Effector CD4-positive, alpha-beta T cell (primary cell): ENCODE measurements at places on chromosomes 7 and 10.

DNA sequence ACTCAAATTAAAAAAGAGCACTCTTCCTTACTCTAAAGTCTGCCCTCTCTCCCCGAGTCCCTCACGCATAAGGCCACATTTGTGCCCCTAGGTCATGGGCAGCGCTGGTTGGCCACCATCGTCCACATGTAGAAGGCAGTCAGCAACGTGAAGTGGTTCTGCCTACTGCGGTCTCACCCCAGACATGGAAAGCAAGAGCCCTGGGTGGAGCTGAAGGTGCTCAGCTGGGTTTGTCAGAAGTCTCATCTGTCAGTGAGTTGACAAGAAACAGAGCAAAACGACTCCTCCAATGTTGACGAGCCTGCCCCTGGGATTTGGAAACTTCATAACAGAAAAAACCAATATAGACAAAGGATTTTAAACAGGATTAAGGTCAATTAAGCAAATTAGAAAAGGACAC lies 192.3 kb upstream of the PRSS58 start:
- no peak for DNase-seq

DNA sequence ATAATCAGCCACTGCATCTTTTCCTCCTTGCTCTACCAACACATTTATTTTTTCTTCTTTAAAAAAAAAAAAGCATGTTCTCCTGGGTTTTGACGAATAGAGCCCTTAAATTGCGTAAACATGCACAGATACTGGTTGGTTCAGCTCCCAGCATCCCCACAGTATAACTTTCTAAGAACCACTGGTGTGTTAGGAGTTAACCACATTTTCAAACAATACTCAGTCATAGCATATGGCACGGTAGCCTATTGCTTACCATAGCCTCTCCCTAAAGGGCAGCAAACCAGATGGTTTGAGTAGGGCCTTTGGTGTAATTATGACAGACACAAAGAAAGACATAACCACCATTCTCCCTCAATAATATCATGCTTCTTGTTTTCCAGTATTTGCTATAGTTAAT lies 145.0 kb downstream of the LRRC4 start:
- DNase-seq, result no peak

DNA sequence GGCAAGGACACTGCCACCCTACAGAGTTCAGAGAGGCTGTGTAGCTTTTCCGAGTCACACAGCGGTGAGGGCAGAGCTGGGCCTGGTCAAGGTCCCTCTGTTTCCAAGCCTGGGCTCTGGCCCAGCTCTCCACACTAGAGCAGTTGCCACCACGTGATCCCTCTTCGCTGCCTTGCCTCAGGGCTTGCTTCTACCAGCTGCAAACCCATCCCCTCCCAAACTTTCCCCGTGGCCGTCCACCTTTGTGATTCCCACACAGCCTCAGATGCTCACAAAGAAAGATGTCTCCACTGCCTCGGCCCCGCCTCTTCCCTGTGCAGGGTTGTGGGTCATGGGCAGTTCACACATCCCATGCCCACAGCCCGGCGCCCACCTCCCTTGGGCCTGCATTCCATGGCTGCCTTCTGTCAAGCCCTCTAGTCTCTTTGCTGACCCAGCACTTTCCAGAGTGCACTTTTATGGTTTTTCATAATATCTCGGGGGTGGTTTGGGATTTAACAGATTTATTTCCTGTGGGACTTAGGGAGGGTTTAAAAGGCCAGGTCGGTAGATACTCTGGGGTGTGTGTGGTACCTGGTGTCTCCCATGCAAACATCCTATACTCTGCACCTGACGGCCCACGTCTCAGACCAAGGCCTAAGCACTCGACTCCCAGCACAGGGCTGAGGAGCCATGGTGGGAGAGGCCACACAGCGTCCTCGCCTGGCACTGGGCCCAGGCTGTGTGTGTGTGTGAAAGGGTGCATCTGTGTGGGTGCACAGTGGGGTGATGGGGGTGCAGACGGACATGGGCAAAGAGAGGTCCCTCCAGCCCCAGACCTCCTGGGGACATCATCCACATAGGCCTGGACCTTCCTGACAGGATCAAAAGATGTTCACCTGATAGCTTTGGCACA lies 59.6 kb downstream of the PKD1L1 start:
- DNase-seq, result no peak

- DNase-seq, result no peak
Observed at GRCh38 chr10:71638822-71639719, 80.5 kb downstream of the C10orf105 start.

GRCh38 chr10:95392681-95393164 lies 101.9 kb upstream of the PDLIM1 start:
- DNase-seq, result no peak

DNA sequence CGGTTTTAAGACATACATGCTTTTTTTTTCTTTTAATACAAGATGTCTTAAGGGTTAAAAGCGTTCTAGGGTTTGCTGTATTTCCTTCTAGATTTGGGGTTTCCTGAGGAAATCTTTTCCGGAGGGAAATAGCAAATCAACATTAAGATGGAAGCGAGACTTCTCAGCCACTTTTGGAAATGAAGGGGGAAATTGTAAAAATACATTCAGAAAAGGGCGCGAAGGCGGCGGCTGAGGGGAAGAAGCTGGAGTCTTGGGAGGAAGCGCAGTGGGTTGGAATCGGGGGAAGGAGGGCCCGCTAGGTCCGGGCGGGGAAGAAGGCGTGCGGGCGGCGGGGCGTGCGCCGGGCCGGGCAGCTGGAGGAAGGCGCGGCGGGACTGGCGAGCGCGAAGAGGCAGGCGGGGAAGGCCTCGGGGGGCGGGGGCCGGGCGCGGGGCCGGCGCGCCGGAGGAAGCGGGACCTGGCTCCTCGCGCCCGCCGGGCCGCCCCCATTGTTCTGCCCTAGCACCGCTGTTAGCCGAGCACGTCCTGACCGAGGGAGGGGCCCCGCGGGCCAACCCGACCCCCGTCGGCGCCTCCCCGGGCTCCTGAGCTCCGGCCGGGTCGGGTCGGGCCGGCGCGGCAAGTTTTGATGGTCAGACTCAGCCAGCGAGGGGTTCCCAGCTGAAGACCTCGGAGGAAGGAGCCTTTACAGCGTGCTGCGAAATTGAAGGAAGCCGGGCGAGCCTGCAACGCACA lies 1.5 kb upstream of the SKIDA1 start:
- peak; percentile 17 for DNase-seq

DNA sequence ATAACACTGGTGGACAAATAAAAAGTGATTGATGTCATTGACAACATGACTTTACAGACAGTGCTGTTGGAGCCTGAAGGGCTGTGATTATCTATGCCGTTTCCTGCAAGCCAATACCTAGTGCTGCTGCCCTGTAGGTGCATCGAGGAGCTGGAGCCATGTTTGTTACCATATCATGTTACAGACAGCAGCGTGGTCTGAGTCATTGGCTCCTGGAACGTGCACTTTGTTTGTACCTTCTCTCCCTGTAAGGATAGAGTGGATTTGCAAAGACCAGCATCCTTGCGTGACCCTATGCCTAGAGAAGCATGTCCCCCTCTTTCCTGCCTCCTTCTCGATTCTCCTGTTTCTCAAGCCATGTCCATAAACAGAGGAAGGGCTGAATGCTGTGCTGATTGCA lies 597.2 kb downstream of the TYW1 start:
- no peak for DNase-seq

GRCh38 chr7:75817116-75817515 lies 3.5 kb upstream of the CCL24 start:
- no peak for DNase-seq

DNA sequence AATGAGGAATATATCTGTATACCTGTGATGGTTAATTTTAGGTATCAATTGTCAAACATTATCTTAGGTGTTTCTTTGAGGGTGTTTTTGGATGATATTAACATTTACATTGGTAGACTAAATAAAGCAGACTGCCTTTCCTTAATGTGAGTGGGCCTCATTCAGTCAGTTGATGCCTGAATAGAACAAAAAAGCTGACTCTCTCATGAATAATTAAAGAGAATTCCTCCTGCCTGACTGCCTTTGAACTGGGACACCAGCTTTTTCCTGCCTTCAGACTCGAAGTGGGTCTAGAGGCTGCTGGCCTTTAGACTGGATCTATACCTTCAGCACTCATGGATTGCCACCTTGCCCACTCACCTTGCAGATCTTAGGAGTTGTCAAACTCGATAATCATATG lies 117.9 kb upstream of the TMEM168 start:
- DNase-seq, result no peak

DNA sequence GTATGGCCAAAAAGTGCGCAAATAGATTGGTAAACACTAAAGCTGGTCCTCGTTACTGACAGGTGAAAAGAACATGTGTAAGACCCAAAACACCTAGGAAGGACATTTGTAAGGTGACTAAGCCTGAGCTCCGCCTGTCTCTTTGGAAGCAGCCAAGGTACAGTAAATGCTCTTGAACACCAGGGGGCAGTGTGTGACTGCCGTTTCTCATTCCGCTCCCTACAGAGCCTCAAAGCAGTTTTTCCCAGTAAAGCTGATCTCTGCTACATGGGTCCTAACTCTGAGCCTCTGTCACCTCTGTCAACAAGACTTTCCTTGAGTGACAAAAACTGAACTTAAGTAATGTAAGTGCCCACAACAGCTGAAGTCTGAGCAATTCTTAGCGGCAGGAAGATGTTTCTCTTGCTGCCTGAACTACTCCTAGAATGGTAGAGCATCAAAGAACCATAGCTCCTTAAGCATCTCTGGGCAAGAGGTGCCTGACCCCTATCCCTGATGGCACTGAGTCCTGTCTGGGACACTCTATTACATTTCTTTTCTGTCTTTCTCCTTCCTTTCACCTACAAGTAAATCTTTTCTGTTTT lies 238.0 kb upstream of the INHBA start:
- DNase-seq, result peak; percentile 14

DNA sequence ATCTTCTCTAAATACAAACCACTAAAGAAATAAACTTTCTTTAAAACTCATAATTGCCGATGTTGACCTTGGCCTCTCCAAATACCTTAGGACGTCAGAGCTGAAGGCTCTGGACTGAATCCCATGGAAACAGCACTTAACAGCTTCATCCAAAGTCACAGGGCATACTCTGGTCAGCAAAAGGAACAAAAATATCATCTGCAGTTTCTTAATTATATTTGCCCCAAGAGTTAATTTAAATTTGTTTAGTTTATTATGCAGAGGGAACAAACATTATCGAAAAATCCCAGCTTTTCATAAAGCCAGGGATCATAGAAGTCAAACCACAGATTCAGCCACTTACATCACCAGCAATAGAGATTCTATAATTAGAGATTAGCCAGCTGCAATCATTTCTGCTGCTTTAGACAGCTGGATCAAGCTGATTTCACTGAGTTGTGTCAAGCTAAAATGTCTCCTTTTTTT lies 20.5 kb upstream of the FAM13C start:
- no peak for DNase-seq

- DNase-seq, result no peak
Observed at GRCh38 chr10:120085096-120085796, 192.7 kb downstream of the SEC23IP start.

- no peak for DNase-seq
Observed at GRCh38 chr10:124998624-124999291, 56.8 kb downstream of the ZRANB1 start.

DNA sequence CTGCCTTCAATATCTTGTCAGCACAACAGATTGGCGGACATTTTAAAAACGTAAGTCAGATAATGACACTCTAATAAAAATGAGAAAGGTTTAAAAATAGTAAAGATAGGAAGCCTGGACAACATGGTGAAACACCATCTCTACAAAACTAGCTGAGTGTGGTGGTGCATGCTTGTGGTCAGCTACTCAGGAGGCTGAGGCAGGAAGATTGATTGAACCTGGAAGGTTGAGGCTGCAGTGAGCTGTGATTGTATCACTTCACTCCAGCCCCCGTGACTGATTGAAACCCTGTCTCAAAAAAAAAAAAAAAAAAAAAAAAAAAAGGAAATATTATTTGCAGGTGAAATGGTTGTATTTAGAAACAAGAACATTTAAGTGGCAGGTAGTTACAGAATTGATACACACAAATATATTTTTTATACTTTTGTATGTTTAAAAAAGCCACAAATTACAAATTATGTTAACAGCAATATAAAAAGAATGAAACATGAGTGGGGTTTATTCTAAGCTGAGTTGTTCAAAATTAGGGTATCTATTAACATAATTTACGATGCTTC lies 141.9 kb downstream of the ADK start:
- no peak for DNase-seq
